Natural killer cell treated with Interleukin-12 subunit alpha and Interleukin-12 subunit beta and Interleukin-15 and Interleukin-18, amount 100 ng/mL, for 72 hours (primary cell): ENCODE measurements at places on chromosomes 7 and 10. TPM values are rescaled to one million over a fixed set of nuclear protein-coding genes. Genes with fewer than 3 reads are reported as not detected.

PHKG1 gene
- 6.2 TPM for total RNA-seq

EPHB6 gene
- 1.8 TPM for total RNA-seq

RPEL1 gene
- not detected for total RNA-seq

DNA sequence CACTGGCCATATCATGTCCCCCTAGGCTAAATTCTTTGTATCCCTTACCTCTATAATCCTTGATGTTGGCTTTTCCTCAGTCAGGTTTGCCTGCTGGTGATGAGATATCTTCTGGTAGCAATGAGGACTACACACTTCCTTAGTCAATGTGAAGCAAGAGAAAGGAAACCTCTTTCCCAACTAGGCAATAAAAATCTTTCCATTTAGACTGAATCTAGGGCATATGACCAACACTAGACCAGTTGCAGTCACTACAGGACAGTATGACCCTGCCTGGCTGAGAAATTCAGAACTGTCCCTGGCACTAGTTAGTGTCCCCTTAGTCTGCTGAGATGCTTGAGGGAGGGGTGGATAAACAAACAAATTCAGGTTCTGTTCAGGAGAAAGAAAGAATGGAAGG lies 142.6 kb downstream of the RNLS start:
- no peak overlapping the region for H3K4me3 ChIP-seq
- peaks cover 9% of the 10 kb centered on the region for H3K27me3 ChIP-seq
- no peak overlapping the region for H3K27ac ChIP-seq
- no peaks in the 10 kb centered on the region for H3K4me1 ChIP-seq
